ENCODE measurements at places on chromosomes 3 and 15.

GRCh38 chr3:190562866-190563510 lies 49.1 kb downstream of the IL1RAP start:
- no peak for DNase-seq

GRCh38 chr3:120151791-120152190 lies 57.5 kb upstream of the GSK3B start:
- no peak for DNase-seq

DNA sequence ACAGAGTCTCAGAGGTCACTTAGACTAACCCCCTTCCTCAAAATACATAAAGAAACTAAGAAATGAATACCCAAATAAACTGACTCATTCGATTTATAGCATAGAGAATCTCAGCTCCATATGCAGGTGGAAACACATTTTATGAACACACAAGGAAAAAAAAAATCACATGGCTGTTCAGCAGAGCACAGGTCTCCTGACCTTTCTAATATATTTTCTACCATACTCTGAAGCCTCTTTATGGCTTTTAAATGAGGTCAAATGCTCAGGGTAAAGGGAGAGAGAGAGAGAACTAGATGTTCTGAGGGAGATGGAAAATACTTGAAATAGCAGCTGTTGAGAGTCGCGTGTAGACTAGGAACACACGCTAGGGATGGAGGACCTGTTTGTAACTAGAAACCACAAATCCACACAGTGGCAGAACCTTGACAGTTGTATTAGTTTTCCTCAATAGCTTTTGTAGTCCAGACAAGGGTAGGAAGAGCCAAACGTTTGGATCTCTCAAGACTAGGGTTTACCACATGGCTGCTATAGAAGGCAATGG lies 165.3 kb downstream of the FMN1 start:
- no peak for DNase-seq

DNA sequence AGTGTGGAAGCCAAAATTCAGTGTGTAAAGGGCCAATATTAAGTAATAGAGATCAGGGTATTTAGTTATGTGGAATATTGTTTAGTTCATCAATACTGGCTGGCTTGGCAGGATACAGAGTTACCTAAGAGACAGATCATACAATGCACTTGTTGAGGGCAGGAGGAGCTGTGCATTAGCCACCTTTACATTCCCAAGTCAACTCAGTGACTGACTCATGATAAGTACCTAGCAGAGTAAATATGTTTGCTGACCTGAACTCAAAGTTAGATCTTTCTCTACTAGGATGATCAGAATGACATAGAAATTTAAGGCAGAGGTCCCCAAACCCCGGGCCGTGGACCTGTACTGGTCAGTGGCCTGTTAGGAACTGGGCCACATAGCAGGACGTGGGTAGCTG lies 3.5 kb upstream of the ABHD17C start:
- DNase-seq: no peak

DNA sequence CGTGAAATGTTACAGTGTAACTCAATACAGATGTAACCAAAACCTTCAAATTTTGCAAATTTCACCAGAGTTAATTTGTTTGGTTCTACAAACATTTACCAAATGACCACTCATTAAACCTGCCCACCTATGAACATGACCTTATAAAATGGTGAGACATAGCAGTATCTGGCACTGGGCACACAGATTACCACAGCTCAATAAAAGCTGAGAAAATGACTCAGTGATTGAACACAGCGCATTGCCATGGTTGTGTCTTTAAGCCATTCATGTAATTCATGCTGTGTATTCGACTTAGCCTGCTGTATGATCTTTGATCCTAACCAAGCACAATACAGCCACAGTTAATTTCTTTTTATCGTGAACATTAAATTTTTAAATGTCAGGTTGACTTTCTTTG lies 11.3 kb downstream of the PPARG start:
- no peak for DNase-seq

DNA sequence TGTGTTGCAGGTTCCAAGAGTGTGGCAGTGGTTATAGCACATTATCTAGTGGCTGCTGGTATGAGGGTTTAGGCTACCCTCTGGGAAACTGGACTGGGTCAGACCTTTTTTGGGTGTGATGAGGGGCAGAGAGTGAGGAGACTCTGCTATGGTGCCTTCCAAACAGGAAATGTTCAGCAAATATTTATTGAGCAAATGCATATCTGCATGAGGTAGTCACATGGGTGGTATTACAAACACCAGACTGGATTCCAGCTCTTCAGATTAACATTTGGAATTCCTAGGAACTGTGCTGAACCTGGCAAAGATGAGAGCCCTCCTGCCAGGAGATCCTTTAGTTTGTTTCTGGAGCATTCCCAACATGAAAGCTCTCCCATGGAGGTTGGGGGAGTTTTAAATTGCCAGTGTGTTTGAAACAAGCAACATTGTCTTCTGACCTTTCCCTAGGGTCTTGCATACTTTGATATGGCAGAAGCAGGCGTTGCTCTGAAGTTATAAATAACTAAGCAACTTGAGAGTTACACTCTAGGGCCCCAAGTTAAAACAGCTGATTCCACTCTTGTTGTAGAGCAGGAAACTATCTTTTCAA lies 341.2 kb upstream of the C2CD4B start:
- no peak for DNase-seq

DNA sequence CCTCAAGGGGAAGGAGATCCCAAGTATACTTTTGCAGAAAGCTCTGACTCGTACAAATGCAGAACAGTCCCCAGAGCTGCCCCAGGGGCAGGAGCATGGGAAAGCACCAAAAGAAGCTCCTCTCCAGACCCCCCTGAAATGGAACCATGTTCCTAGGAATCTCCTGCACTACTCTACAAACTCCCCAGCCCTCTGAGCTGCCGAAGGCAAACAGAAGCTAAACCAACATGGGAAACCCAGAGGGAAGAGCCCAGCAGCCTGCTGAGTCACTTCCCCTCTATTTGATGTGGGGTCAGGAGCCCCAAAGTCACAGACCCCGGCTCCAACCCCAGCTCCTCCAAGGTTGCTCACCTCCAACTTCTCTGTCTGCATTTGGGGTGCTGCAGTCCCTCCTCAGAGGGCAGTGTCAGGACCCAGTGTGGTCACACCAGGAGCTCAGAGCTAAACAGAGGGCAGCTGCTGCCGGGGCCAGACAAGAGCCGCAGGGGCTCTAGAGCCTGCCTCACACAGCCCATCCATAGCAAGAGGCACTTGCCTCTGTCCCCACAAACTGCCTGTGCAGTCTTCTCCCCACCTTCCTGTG lies 3.8 kb upstream of the PLXNA1 start:
- DNase-seq: no peak

- DNase-seq: no peak
These were observed 787 bp upstream of the SLMAP start for GRCh38 chr3:57755368-57755675.

- no peak for DNase-seq
These were observed 359.6 kb upstream of the DPPA4 start for GRCh38 chr3:109696932-109697331.

DNA sequence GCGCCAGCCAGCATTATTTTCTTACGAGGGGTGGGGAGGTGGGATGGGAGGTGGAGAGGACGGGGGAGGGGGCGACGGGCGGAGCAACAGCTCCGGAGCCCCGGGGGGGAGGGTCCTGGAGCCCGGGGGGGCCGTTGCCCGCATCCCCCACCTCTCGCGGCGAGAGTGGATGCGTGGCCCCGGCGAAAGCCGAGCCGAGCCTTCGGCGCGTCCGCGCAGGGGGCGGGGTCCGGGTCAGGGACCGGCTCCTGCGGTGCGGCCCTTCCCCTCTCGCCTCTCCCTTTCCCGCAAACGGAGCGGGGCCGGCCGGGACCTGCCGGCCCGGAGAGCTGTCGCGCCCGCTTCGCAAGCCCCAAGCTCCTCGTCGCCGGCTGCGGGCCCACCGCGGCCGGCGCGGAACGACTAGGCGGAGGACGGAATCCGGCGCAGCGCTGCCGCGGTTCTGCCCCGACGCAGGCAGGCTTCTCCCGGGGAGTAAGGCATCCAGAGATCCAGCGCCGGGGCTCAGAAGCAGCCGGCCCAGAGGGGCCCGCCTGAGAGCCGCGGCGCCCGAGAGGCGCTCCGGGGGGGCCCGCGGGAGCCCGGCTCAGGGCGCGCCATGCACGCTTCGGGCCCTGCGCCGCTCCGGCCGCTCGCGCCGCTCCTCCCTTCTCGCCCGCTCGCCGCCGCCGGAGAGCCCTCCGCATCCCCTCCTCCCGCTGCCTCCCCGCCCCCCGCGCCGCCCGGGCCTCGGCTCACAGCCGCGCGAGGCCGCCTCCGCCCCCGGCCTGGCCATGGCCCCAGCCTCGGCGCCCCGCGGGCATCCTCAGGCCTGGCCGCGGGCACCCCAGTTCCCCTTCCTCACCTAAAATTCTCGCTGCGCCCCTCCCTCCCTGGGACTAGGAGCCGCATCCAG lies 459 bp upstream of the ADCY5 start:
- peak; percentile 5 for DNase-seq

GRCh38 chr3:47410417-47410720 lies 29.5 kb downstream of the PTPN23 start:
- DNase-seq: no peak

DNA sequence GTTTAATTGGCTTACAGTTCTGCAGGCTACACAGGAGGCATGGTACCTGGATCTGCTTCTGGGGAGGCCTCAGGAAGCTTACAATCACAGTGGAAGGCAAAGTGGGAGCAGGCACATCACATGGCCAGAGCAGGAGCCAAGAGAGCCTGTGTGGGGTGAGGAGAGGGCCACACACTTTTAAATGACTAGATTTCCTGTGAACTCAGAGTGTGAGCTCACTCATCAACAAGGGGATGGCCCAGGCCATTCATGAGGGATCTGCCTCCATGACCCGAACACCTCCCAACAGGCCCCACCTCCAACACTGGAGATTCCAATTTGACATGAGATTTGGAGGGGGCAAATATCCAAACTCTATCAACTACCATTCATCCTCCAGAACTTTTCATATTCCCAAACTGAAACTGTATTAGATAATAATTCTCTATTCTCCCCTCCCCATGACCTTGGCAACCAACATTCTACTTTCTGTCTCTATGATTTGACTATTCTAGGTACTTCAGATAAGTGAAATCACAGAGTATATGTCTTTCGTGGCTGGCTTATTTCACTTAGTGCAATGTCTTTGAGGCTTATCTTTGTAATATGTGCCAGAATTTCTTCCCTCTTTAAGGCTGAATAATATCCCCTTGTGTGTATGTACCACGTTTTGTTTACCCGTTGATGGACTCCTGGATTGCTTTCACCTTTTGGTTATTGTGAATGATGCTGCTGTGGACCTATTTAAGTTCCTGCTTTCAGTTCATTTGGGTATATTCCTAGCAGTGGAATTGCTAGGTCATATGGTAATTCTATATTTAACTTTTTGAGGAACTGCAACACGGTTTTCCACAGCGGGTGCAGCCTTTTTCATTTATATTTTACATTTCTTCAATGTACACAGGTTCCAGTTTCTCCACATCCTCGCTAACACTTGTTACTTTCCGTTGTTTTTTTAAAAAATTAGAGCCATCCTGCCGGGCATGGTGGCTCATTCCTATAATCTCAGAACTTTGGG lies 43.8 kb downstream of the TKT start:
- DNase-seq: no peak

DNA sequence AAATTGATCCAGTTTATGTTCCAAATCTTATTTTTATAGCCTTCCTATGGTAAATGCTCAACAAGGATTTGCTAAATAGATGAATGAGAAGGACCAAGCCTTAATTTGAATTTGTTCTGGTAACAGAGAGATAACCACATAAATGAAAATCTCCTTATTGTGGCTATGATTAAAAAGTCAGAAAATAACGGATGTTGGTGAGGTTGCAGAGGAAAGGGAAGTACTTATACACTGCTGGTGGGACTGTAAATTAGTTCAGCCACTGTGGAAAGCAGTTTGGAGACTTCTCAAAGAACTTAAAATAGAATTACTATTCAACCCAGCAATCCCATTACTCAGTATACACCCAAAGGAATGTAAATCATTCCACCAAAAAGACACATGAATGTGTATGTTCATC lies 26.2 kb downstream of the AAGAB start:
- no peak for DNase-seq

DNA sequence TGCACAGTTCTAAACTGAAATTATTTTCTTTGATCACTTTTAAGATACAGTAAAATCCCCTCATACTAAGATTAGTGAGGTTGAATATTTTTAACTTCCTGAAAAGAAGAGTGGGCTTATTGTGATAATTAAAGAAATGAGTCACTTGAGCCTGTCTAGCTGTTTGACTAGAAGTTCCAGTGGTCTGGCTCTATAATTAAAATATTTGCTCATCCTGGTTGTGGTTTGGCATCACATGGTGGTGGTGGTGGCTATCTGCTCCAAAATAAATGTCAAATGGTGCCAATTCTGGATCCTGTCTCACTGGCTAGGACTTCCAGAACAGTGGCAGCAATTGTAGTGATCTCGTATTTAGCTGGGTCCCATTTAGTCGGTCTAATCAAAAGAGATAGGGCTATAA lies 8.6 kb upstream of the TEX9 start:
- no peak for DNase-seq

- no peak for DNase-seq
These were observed 486.7 kb downstream of the ROBO2 start for GRCh38 chr3:77526573-77527113.

DNA sequence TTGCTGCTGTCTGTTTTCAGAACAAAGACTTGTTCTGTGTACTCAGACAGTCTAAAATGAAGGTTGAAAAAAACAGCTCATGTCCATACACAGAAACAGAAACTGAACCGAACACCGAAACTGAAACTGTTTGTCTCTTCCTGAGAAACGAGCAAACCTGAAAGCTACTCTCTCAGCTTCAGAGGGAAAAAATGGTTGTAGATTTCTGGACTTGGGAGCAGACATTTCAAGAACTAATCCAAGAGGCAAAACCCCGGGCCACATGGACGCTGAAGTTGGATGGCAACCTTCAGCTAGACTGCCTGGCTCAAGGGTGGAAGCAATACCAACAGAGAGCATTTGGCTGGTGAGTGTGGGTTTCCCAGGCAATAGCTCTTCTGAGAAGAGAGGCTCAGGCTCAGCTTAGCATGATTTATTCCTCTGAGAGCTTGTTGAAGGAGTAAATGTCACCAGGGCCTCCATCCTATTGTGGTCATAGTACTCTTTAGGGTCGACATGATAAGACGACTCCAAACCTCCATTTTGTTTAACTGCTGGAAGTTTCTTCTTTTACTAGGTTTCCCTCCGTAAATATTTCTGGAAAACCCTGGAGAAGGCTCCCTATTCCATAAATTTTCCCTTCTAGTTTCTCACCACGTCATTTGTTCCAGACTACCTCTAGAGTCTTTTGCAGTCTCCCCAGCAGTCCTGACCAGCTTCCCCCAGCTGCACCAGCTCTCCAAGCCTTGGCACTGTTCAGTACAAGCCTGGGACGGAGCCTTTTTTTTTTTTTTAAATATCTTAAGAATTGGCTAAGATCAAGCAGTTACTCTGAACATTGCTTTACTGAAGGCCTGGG lies at the start of gene RTP4:
TSS of gene RTP4 (plus strand) at position 135 of the 838 bp plus-strand sequence. CDS start at position 192, 57 bp downstream.
- DNase-seq: peak; percentile 17

DNA sequence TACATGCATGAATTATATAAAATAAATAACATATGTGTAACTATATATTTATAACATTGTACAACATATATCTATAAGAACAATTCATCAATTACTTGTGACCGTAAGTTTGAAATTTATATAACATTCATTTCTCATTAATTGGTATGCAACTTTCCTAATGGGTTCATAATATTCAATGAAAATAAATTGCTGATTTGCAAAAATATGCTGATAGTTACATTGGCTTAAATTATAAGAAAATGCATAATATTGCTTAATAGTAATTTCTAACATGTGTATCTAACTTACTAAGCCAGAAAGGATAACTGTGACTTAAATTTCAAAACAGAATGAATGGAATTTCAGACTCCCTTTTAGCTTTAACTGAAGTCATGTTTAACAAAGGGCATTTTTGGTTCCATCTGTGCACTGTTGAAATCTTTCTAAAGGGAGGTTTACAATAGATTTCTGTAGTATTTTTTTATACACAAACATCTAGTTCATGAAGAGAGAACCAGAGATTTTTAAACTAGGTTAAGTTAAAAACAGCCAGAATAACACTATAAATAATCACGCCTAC lies 310.9 kb downstream of the TBC1D5 start:
- DNase-seq: no peak

Measured in stimulated activated CD4-positive, alpha-beta T cell treated with anti-CD3 and anti-CD28 coated beads, TNF-alpha, amount 100 ng/mL, for 4 hours (primary cell).